Foreskin keratinocyte (primary cell): ENCODE measurements at places on chromosomes 16 and 17. TPM values are rescaled to one million over a fixed set of nuclear protein-coding genes. Genes with fewer than 3 reads are reported as not detected.

ADGRG3 gene
- not detected in 2 replicates for total RNA-seq

FN3K gene
- 1.2 and 1.4 TPM in 2 replicates for total RNA-seq

HSD11B2 gene
- total RNA-seq = 0.78 and 1.1 TPM in 2 replicates

IGF2BP1 gene
- total RNA-seq = 0.03 TPM in 1 of 2 replicates, not detected in the other

KREMEN2 gene
- 8.5 and 12.0 TPM in 2 replicates for total RNA-seq

GRCh38 chr17:32551186-32551955 lies 64.6 kb downstream of the CDK5R1 start:
- DNase-seq = peak; percentile 96

DNA sequence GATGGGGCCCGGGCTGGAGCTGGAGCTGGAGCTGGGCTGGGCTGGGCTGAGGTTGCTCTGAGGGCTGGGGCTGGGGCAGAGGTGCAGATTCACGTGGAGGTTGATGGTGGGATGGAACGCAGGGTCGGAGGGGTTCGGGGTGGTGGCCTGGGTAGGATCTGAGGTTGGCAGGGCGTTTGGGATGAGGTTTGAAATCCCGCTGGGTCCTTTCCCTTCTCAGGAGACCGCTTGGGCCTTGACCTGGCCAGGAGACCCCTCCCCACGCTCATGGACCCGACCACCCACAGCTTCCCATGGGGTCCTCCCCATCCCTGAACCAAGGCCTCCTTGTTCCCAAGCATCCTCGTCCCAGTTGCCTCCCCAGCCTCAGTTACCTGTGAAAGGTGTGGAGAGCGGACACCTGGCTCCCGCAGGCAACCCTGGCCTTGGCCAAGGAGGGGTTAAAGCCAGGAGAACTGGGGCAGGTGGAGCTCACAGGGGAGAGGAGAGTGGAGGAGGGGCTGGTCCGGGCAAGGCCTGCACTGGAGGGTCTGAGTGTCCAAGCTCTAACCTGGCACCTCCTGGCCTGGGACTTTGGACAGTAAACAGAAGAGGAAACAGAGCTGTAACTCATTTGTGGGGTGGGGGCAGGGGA lies at the start of gene ASGR2:
ASGR2 (minus strand) TSS at position 582 of the 634 bp plus-strand sequence. CDS start 582 bp downstream, outside the sequence.
- no peak for DNase-seq

GRCh38 chr17:57408071-57408811 lies 151.9 kb downstream of the MSI2 start:
- no peak for DNase-seq

- DNase-seq = peak; percentile 89
Observed at GRCh38 chr17:66468241-66469087, 166.1 kb downstream of the PRKCA start.

DNA sequence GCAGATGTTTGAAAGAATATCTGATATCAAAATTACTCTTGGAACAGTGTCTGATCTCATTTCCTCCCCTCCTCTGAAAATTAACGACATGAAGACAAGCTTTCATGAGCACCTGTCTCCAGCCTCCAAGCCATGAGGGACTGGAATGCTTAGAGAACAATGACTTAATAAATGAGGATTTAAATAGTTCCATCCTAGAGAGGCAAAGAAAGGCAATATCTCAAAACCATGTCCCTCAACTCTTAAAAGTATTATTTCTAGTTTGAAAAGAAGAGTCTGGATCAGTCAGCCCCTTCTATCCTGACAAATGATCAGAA lies 137.5 kb downstream of the ANKFN1 start:
- no peak for DNase-seq

GRCh38 chr16:62764572-62764971 lies 728.3 kb upstream of the CDH8 start:
- no peak for DNase-seq

DNA sequence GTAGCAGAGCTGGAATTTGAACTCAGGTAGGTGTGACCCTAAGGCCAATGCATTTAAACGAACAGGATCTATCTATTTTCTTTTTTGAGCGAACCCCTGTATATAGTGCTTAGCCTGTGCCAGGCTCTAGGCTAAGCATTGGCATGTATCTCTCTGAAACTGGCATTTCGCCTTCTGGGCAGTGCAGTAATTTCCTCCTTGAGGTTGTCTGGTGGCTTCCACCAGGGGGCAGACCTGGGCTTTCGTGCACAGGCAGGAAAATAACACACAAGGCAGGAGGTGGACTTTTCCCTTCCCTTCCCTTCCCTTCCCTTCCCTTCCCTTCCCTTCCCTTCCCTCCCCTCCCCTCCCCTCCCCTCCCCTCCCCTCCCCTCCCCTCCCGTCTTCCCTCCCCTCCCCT lies 34.4 kb upstream of the PRKCB start:
- peak; percentile 44 for DNase-seq

DNA sequence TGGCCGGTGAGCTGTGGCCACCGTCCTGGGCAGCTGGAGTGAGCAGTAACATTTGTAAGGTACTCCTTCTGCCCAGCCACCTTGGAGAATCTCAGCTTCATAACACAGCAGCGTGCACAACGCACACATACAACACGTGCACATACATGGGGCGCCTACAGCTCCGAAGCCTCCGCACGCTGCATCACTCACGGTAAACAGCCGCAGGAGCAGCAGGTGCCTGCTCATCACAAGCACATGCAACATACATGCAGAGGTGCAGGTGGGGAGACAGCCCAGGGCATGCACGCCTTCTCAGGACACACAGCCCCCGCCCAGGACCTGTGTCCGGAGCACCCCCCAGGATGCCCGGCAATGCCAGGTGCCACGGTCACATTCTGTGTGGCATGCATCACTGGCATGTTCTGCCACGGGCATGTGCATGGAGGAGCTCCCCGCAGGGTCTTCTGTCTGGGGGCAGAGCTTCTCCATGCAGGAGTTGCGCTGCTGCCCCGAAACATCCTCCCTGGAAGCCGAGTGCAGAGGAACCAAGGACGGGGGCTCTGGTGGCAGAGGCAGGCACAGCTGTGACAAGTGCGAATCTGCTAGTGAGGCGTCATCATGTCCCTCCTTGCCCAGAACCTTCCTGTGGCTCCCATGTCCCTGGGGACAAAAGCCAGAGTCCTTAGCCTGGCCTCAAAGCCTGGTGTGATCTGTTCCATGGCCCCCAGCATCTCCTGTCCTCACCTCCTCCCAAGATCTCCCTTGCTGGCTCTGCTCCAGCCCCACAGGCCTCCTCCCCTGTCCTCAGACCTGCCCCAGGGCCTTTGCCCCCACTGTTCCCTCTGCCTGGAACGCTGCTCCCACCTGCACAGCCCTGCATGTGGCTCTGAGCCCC lies 184.0 kb upstream of the GSE1 start:
- DNase-seq = no peak
